ENCODE measurements at places on chromosomes 2 and 18.

DNA sequence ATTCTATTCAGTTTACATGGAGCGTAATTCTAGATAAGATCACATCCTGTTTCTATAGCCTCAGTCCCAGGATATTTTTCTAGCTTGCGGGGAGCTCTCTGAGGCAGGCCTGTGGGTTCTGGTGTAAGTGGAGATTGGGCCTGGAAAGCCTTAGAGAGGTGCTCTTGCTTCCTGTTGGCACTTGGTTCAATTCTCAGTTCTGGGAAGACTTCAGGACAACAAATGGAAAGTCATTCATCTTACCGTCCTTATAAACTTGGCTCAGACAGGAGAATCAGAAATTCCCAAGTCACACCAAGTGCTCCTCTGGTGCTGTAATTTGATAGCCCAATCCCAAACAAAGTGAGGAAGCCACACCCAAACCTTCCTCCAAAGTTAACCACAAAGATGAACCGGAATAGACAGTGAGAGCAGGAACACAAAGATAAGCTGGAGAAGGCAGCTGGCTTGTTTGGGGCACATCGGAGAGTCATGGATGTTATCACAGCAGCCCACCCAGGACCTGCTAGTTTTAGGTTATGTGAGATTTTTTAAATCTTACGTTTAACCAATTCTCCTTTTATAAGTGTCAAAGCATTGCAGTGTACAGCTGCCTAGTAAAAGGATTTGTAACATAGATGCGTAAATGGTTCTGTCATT is 144.3 kb upstream of the MAP3K20 start:
- DNase-seq, result no peak

DNA sequence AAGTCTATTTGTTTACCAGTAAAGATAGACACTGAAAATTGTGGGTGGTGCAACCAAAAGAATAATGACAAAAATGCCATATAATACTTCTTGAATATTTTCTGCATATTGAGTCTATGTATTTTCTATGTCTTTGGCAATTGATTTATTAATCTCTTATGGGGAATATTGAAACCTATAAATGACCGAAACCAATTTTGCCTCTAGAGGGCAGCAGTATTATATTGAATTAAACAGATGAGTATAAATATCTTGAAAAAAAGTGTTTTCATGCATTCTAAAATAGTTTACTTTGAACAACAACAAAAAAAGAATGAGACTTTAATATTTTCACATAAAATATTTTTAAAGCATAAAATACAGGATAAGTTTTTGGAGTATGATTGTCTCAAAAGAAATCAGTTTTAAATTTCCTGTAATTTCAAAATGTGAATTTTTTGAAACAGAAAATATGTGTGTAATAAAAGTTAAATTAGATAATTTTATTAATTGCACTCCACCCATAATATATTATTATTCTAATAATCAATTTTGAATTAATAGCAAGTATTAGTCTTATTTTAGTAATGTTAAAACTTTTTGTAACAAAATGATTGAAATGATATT is 49.9 kb upstream of the CALCRL start:
- no peak for DNase-seq

DNA sequence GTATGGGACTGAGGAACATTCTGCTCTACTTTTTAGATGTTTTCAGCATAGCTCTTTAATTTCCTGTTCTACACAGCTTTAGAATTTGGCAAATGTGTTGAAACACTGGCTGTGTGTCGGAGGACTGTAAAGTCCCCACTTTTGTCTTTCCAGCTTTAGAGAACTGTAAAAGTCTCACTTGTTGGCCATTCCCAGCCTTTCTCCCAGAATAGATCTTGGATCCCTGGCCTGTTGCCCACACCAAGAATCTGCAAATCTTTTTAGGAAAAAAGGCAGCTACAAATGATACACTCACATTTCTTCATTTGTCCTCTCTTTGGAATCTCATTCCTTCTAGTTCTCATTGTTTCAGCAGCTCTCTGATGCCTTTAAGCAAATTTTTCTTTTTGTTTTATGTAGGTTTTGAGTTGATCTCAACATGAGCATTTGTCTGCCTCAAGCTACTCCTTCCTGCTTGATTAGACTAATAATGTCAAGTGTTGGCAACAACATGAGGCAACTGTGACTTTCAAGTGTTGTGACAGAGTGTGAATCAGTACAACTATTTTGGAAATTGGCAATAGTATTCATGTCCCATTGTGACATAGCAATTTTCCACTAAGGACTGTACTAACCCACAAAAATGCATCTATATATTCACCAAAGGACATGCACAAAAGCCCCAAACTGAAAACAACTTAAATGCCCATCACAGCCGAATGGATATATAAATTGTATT is 610.8 kb downstream of the EPHA4 start:
- no peak for DNase-seq

- DNase-seq, result no peak
Observed at GRCh38 chr2:1685957-1686783, 58.1 kb downstream of the PXDN start.

DNA sequence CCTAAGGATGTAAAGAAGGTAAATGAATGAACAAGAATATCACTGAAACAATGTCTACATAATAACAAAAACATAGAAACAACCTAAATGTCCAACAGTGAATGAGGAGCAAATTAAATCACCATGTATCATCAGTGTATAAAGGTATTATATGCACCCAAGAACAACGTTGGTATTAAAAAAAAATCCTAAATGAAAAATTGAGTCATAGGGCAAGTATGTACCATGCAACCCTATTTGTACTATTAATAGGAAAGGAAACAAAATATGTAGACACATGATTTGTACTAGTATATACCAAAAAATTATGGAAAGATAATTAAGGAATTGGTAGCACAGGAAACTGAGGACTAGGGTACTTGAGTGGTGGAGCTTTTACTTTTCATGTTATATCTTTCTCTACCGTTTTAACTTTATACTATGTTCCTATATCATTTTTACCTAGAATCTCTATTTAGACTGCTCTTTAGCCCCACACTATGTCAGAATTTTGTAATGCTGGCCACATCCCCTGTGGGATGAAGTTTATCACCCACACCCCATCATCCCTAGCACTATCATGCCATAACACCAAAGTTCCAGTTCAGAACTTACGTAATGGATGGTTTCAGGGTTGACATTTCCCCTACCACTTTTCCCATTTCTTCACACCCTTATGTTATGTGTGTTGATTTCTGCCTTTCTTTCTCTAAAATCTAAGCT is 25.6 kb downstream of the IKZF2 start:
- DNase-seq, result no peak

DNA sequence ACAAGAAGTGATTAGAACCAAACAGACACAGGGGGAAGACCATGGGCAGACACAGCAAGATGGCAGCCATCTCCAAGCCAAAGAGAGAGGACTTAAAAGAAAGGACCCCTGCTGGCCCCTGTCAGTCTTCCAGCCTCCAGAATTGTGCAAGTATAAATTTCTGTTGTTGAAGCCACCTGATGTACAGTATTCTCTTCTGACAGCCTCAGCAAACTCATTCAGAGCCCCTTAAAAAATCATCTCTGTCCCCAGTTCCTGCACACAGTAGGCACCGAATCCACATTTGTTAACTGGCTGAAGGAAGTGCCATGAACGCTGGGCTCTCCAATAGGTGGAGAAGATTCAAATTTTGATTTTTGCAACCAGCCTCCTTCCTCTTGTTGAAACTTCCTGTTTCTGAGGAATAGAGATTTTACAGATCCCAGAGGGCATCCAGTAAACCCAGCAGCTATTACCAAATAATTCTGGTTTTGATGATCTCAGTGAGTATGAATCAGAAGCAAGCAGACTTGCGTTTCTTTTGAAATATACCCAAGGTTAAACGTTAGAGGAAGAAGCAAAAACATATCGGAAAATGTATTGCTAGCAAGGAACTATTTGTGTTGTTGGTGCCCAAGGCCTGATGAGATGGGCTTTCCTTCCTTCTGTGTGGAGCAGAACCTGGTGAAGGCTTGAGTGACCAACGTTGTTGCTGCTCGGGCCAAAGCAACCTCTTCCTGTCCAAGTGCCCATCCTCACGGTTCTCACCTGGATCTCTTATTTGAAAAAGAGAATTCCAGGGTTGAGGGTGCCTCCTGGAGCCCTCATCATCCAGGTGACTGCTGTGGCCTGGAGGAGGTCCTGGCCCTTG is 47.7 kb upstream of the PLB1 start:
- DNase-seq, result no peak

DNA sequence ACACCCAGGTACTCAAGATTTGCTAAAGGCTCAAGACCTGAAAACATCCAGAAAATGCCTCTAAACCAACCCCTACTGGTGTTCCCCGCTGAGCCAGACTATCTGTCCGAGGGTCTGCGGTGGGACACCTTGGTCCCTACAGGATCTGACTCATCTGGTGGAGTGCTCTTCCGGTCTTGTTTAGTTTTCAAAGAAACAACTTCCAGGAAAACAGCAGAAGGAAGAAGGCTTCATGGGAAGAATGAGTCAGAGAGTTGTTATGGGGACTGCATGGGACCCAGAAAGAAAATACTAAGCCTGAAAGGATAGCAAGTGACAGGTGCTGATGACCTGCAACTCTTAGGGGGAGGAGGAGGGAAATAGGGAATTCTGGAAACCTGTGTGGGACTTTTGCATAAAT is 41.3 kb downstream of the ZFP36L2 start:
- no peak for DNase-seq

- no peak for DNase-seq
Observed at GRCh38 chr2:71465356-71465755, 12.0 kb downstream of the DYSF start.

GRCh38 chr2:202757339-202757738 is 114.2 kb downstream of the ICA1L start:
- DNase-seq, result no peak

DNA sequence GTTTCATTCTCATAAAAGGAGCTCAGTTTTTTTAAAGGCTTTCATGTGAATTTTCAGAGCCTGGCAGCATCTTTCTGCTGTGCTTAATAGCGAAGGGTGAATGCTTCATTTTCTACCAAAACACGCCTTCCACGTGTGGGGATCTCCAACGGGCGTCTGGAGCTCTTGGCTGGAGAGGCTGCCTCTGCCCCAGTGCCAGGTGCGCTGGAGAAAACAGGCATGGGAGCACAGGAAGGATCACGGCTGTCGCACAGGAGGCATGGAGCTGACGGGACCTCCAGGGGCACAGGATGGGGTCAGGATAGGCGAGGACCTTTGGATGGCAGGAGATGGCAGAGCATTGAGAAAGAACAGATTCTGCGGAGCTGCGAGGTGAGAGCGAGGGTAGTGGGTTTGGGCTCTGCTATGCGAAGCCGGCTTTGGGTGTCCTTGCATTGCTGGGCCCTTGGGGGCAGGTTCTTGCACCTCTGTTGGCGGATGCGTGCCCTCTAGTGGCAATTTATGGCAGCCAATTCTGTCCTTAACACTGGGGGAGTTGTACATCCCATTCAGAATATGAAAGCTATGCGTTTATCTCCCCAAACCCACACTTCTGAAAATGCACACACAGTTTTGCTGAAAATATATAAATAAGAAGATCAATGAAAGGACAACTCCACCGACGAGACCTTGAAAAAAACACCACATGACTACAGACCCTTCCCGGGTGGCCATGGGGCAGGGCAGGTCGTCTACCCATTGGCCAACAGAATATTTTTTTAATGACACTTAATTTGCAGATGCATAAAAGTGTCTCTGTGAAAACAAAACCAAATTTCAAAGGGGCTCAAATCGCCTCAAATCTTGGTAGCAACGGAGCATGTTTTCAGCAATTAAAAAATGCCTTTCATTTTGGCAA is 90.4 kb upstream of the SLC35G4 start:
- no peak for DNase-seq

- DNase-seq, result no peak
Observed at GRCh38 chr2:74551530-74551929, 2.2 kb downstream of the LOXL3 start.

DNA sequence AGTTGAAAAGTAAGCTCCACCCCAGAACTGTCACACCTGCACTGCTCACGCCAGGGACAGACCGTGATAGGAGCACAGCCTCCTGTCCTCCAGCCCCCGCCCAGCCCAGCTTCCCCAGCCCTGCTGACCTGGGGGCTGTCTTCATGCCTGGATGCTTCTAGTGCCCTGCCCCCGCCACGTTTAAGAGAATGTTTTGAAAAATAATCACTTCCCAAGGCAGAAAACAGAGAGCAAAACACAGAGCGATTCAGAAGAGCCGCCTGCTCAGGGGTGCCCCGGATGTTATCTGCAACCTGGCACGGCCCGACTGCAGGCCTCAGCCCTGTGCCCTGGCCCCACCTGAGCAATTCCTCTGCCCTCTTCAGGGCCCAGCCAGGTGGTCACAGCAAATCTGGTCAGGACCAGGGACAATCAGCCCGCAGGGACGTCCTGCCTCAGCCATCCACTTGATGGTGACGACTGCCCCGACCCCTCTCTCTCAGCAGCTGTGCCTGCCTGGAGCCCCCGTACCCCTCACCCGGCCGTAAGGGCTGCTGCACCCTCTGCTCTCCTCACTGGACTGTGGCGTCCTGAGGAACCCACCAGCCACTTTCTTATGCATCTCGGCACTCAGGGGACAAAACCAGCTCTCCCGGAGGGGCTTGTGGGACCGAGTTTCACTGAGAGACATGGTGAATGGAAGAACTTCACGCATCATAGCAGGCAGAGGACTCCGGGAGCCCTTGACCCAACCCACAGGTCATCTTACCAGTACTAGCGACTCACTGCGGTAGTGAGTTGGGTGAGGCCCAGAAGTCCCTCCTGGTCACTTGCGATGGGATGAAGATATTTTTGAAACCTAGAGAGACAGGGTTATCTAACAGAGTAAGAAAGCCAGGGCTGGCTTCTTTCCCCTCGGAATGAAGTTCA is 30.2 kb downstream of the ADI1 start:
- no peak for DNase-seq

DNA sequence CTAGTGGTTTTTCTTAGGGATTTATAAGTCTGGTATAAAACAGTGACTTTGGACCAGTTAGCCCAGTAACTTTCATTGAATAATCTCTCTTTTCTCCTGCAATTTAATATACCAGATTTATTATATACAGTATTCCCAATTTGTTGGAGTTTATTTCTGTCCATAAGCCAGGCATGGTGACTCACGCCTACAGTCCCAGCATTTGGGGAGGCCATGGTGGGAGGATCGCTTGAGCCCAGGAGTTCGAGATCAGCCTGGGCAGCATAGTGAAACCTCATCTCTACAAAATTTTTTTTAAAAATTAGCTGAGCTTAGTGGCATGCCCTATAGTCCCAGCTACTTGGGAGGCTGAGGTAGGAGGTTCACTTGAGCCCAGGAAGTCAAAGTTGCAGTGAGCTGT is 26.7 kb downstream of the CNNM4 start:
- DNase-seq, result no peak
